Retina (tissue), 1 donor: ENCODE measurements at places on chromosomes 6 and 20.
A peak's percentile ranks its signal among the peaks of the same experiment; 100 is the strongest.

- DNase-seq = no peak
Observed at GRCh38 chr6:108825326-108825725, 22.9 kb upstream of the ARMC2 start.

DNA sequence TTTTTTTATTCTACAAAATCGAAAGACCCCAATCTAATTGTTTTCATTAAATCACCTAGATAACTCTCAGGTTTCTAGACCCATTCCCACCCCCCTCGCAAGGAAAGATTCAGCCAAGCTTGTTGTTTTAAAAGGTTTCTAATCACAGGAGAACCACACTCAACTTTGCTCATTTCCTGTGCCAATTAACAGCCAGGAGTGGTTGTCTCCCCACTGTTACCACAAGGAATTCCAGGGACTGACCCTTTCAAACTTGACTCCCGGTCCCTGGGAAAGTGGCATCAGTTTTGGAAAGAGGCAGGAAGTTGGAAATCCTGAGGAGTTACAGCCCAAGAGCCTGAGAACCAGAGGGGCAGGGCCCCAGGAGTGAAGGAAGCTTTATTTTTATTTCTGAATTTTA lies 561.3 kb upstream of the JAG1 start:
- DNase-seq = no peak

DNA sequence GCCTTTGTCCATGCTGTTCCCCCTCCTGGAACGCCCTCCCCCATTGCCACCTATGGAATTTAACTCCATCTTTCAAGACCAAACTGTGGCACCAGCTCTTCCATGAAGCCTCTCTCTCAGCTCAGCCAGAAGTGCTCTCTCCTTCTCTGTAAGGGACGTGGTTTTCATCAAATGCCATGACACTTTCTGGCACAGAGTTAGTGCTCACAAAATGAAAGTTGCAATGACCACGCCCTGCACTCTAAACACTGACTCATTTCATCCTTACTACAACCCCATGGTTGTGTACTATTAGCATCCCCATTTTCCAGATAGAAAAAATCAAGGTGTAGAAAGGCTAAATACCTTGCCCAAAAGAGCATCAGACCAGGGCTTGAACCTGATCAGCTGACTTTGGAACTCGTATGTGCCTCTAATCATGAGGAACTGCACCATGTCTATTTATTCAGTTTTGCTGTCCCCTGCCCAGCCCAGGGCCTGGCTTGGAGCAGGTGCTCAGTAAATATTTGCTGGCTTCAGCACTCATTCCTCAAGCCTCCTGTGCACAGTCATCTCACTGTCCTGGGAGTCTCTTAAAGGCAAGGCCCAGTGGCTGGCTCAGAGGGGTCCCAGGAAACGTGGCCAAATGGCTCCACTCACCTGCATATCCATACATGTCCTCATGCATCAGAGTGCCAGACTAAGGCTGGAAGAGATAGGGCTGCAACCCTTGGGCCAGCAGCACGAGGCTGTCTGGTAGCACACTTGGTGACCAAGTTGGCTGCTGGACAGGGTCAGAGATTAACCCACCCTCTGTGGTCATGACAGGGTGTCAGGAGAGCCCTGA lies 77.9 kb downstream of the MRPL14 start:
- no peak for DNase-seq

GRCh38 chr6:162485464-162485863 lies 242.1 kb downstream of the PRKN start:
- DNase-seq = no peak

DNA sequence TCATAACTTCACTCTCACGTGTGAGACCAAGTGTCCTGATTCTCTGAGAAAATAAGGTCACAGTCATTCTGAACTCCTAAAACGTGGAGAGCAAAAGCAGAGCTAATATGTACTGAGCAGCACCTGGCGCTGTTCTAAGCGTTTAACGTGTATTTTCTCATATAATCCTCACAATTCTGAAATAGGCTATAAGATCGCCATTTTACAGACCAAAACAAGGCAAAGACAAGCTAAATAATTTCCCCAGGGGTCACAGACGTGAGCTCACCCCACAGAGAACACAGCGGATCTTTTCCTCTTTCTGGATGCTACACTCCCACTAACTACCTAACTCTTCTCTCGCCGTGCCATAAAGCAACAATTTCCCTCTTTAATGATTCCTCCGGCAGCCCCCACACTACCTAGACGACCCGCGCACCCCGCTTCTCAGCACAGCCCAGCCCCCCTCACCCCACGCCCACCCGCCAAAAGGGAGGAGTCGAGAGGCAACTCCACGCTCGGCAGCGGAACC lies 636 bp downstream of the SUPT3H start:
- DNase-seq = no peak

DNA sequence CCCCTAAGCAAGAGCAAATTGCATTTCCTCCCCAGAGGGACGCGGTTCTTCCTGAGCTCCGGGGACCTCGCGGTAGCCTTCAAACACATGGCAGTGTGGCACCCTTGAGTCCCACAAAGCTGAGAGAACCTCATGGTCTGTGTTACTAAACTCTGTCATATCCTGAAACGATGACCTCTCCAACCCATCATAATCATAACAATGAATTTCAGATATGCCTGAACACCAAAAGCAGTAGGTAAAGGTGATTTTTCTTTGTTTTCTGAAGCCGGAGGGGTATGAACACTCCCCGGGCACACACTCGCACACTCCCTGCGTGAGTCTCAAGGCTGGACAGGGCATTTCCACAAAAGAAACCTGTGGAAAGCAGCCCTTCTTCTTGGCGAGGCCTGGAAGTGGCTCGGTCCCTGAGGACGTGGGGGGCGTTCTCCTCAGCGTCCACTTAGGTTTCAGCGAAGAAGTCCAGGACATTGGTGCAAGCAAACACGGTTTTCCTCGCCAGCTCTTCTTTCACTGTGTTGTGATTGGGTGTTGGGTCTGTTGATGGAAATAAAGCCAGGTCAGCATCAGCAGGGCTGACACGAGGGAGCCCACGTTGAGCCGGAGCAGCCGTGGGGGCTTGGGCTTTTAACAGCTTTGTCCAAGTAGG lies 183.4 kb downstream of the ERMARD start:
- no peak for DNase-seq

DNA sequence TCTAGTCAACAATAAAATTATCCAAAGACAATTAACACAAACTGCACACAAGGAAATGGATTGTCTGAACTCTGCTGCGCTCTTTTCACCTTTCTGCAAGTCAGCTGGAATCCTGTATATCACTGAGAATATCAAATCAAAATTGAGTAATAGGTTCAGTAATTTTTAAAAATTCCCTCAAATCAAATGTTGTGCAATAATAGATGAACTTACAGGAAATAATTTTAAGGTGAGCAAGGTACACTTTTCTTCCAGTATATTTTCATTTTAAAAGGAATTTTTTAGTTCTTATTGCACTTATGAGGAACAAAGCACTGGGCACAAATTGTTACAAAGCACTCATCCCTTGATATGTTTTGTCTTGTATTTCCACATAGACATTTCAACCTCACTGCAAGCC lies 1.2 kb downstream of the SAYSD1 start:
- no peak for DNase-seq

GRCh38 chr20:26354511-26354910 lies 657.9 kb upstream of the ZNF337 start:
- no peak for DNase-seq

- DNase-seq = no peak
Observed at GRCh38 chr6:46380152-46380807, 111.0 kb downstream of the RCAN2 start.

- no peak for DNase-seq
Observed at GRCh38 chr20:51715163-51715855, 52.9 kb downstream of the ATP9A start.

DNA sequence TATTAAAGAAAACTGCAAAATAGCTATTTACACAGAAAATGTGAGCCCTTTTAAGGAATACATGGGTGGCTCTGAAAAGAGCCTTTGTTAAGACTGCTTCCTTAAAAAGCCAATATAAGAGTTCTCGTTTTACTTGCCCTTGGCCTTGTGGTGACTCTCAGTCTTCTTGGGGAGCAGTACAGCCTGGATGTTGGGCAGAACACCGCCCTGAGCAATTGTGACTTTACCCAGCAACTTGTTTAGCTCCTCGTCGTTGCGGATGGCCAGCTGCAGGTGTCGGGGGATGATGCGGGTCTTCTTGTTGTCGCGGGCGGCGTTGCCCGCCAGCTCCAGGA lies 111.5 kb downstream of the HFE start:
- no peak for DNase-seq

GRCh38 chr6:135586388-135586787 lies 88.8 kb upstream of the AHI1 start:
- no peak for DNase-seq

DNA sequence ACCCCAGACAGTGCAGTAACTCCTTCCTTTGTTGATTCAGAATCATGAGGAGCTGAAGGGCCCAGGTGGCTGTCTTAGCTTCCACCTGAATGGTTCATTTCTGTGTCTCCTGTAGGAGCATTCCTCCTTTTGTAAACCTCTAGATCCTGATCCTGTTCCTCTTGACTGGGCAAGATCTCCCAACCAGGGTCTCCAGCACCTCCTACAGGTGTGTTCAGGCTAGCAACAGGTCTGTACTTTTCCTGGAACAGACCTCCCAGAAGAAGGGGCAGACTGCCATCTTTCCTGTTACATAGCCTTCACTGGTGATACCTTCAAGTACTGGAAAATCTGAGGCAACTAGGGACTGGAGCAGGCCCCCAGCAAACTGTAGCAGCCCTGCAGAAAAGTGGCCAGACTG lies 35.2 kb downstream of the HLA-B start:
- no peak for DNase-seq

DNA sequence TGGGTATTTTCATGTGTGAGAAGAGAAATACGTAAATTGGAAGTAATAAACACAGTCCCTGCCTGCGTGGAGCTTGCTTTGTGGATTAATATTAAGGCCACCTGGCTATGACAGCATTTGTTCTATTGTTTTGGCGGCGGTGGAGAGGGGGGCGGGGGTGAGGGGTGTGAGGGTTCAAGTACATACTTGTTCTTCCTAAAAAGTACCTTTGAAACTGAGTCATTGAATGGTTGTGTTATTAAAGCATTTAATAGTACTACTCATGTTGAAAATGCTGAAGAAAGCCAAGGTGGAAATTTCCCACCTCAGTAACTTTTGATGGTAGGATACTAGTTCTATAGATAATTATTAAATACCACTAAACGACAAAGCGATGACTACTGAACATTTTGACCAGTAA lies 95.0 kb downstream of the FOXC1 start:
- no peak for DNase-seq

- DNase-seq = no peak
Observed at GRCh38 chr6:1729133-1729749, 119.5 kb downstream of the FOXC1 start.

DNA sequence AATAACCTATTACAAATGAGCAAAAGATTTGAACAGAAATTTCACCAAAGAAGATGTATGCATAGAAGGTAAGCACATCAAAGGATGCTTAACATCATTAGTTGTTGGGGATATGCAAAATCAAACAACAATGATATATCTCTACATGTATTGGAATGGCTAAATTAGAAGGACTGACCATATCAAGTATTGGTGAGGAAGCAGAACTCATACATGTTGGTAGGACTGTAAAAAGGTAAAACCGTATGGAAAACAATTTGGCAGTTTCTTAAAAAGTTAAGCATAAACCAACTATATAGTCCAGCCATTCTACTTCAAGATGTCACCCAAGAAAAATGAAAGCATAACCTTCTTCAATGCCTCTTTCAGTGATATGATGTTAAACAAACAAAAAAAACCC lies 114.0 kb downstream of the MYB start:
- DNase-seq = no peak

GRCh38 chr6:166168616-166169548 lies 1.2 kb upstream of the TBXT start:
- peak; percentile 59 for DNase-seq

- no peak for DNase-seq
Observed at GRCh38 chr6:154460306-154461071, 50.0 kb downstream of the CNKSR3 start.

DNA sequence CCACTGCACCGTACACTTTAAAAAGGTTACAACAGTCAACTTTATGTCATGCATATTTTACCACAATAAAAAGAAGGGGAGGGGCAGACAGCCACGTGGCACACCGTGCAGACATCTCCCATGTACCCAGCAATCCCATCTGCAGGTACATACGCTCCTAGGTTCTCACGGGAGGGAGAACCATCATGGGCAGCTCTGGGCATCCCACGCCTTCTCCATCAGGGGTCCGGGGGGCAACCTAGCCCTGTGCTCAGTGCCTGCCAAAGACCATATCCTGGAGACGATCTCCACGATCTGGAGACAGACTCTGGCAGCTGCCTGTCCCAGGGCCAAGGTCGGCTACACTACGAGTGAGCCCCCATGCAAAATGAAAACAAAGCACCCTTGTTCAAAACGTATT lies 2.5 kb upstream of the BNIP5 start:
- no peak for DNase-seq

- no peak for DNase-seq
Observed at GRCh38 chr6:16078064-16078463, 50.8 kb upstream of the MYLIP start.

- DNase-seq = no peak
Observed at GRCh38 chr6:27743787-27744186, 168.4 kb downstream of the OR2B2 start.
